ENCODE measurements at places on chromosomes 5 and 9. TPM values are rescaled to one million over a fixed set of nuclear protein-coding genes. Genes with fewer than 3 reads are reported as not detected.

DNA sequence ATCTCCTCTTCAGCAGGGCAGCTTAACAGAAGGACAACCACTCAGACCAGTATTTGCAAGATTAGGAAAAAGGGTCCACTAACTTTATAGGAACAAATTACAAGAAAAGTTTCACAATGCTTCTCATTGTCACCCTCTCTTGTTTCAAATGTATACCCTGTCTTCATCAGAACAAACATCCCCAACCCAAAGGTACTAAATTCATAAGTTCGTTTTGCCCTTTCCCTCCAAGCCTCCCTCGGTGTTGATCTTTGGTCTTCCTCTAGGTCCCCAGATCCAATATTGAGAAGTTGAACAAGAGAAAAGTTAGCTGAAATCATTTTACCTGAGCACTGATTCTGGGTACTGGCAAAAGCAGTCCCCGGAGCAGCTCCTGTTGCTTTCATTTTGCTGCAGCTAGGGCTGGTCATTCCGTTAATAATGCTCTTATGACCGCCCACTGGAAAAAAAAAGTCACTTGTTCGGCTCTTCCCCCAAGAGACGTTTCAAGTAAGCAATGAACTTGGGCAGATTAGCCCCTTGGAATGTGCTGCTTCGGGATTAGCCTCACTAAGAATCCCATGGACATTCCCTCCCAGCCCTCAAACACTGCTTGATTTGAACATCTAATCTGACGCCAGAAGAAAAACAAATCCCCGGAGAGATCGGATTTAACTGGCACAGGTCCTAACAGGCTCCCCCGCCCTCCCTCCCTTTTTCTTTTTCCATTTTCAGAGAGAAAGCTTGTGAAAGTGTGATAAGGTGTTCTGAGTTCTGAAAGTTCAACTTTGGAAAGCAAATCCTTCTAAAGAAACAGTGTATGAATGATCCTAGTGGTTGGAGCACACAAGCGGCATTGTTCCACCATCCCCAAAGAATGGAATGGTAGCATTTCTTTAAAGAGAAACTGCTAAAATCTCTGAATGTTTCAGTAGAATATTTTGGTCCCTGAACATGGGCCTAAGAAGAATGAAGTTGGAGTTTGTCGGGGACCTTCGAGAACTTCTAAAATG lies 252.5 kb downstream of the TRPM3 start:
- DNase-seq, result peak; percentile 3

DNA sequence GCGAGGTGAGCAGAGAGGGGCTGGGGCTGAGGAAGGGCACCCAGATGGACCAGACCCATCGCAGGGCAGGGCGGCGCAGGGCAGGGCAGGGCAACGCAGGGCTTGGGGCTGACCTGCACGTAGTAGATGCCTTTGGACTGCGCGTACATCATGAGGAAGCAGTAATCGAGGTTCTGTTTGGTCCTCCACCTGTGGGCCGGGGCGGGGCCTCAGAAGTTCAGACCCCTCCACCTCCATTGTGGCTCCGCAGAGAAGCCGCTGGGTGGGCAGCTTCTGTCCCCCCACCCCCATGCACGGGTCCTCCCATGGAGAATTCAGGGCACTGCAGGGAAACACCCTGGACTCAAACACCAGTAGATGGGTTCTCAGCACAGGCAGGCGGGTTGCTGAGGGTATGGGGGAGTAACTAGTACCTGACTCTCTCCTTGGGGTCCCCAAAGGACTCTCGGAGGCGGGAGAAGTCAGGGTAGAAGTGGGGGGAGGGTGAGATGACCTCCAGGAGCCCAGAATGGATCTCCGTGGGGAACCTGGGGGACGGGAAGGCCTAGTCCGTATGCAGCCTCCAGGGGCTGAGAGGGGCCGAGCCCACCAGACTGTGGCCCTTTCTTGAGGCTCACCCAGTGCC lies 6.4 kb downstream of the LTC4S start:
- no peak for DNase-seq

DNA sequence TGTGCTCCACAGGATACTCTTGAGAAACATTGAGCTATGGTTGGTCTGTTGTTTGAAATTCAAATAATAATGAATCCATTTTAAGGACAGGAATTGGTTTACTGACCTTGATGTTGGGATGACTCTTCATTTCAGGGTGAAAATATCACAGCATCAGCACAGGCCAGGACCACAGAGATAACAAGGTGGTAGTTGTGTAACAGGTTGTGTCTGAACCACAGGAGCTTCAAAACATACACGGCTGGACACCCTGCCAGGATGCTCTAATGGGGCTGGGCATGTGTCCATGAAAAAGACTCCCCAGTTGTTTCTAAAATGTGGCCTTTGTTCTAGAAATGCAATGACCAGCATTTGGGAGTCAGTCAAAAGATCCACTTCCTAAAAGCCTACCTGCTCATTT lies 69.8 kb downstream of the ACO1 start:
- no peak for DNase-seq

- DNase-seq, result peak; percentile 14
Measured at GRCh38 chr9:74858751-74859414, 28.8 kb downstream of the TRPM6 start.

- DNase-seq, result peak; percentile 83
Measured at GRCh38 chr5:39547553-39548154, 122.9 kb upstream of the DAB2 start.

DNA sequence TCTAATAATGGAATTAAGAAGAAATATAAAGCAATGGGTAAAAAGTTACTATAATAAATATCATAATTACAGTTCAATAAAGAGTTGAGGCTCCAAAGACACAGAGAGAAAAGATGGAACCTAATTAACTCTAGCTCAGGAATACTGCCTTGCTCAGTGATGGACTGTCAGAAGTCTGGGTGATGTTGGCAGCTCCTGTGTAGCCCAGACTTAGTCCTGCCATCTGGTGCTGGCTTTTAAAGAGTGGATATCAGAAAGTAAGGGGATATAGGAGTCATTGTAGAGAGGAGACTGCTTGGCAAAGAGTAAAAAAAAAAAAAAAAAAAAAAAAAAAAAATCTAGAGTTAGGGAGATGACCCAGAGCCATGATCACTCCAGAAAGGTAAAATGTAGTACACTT lies 551.9 kb upstream of the DMAC1 start:
- DNase-seq, result no peak

DNA sequence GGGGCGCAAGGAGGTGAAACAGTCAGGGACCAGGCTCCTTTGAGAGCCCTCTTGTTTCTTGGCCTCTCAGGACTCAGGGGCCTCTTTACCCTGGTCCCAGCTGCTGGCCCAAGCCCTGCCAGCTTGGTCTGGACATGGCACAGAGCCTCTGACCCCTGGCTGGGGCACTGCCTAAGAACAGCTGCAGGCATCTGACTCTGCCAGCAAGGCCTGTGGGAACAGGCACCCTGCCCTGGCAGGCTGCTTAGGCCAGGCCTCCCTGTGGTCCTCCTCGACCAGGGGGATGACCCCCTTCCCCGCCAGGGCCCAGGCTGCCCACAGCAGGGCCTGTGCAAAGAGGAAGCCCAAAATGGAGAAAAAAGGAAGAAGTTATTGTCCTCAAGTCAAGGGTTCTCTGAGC lies 25.5 kb downstream of the OLFML2A start:
- no peak for DNase-seq

DNA sequence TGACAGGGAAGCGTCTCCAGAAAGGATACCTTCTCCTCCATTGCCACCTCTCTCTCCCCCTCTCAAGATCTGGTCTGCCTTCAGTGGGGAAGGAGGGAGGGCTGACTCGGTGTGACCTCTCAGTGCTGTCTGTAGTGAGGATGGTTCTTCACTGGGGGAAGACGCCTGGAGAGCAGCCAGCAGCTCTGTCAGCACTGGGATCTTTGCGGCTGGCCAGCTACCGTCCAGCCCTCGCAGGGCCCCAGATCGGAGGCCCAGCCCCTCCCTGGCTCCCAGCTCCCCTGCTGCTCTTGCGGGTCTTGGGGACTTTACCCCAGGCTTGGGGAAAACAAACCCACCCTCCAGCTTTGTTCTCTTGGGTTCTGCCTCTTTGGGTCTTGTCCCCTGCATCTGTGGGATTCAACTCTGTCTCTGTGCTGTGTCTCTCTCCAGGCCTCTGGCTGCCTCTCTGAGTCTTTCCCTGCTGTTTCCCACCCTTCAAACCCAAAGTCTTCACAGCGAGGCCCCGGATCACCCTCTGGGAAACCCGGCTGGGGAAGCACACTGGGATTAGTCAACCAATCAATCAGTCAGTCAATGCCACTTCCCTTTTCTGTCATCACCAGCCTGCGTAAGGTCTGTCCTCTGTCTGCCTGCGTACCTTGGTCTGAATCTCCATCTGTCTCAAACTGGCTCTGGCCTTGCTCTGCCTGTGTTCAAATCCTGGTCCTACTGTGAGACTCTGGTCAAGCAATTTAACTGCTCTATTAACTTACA lies 23.0 kb downstream of the FGF18 start:
- no peak for DNase-seq

- DNase-seq, result no peak
Measured at GRCh38 chr5:151238303-151238741, 14.4 kb upstream of the CCDC69 start.

- no peak for DNase-seq
Measured at GRCh38 chr5:67957374-67957773, 258.2 kb upstream of the PIK3R1 start.

DNA sequence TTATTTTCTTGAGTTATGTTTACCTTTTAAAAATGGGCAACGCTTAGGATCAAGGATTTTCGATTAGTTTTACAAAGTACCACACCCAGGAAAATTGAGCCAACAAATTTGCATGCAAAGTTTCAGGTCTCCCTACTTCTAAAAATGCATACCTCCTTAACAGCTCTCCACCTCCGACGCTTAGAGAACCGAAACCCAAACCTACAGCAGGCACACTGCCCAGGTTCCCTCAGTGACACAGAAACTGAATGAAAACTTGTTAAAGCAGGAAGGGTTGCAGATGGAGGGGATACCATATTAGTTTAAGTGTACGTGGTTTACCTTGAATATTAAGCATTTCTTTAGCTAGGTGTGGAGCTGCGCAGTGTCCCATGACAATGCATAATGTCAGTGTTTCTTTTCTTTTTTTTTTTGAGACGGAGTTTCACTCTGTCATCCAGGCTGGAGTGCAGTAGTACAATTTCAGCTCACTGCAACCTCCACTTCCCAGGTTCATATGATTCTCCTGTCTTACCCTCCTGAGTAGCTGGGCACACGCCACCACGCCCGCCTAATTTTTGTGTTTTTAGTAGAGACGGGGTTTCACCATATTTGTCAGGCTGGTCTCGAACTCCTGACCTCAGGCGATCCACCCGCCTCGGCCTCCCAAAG lies 1.6 kb upstream of the SUB1 start:
- no peak for DNase-seq

The LCN2 gene
- total RNA-seq, result not detected

The RLN2 gene
- not detected for total RNA-seq

The GFRA3 gene
- 0.83 TPM for total RNA-seq

The RNF224 gene
- total RNA-seq, result 0.17 TPM

The SGCD gene
- 0.22 TPM for total RNA-seq

The CD74 gene
- not detected for total RNA-seq

The WDR41 gene
- total RNA-seq, result 36.6 TPM

Measured in A673 (cell line).